D341Med (cell line): ENCODE measurements at places on chromosomes 2 and 18.

DNA sequence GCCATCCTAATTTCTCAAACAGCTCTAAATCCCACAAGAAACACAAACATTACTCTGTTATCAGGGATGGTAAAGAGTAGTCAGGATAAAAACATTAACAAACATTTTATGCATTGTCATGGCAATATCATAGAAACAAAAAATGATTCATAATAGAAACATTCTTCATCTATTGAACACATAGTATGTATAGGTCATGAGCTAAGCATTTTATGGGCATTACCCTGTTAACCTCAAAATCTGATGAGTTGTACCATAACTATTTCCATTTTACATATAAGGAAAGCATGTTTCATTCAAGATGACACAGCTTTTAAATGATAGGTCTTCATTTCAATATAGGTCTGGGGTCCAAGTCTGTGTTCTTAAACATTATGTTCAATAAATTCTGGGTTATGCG lies 344.9 kb downstream of the RND3 start:
- no peak for DNase-seq

DNA sequence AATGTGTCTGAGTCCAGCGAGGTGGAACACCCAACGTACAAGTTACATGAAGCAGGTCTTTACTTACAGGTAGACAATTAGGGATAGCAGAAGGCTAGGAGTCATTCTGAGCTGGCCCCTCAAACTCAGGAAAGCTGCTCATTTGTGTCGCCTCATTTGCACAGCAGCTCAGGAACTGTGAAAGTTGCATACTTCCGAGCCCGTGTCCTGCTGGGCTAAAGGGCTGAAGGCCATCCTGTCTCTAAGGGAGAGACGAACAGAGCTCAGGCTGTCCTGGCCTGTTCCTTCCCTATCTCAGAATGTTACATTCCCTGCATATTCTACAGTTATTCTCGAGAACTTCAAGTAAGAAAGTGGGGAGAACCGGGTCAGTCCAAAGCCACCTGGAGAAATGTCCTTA lies 99.0 kb downstream of the FAM124B start:
- no peak for DNase-seq

DNA sequence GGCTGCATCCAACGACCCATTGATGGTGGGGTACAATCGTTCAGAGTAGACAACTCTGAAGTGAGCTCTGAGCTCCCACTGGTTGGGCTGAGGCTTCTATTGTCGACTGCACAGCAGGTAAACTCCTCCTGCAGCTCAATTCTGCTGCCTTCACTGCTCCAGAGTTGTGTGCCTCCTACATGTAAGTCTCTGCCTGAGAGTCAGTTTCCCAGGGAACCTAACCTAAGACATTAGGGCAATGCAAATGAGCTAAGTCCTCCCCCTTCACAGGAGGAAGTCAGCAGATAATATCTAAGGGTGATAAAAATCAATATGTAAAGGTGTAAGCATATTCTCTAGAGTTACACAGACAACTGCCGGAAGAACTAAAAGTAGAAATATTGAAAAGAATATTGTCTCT lies 22.5 kb upstream of the ACYP2 start:
- DNase-seq, result no peak

DNA sequence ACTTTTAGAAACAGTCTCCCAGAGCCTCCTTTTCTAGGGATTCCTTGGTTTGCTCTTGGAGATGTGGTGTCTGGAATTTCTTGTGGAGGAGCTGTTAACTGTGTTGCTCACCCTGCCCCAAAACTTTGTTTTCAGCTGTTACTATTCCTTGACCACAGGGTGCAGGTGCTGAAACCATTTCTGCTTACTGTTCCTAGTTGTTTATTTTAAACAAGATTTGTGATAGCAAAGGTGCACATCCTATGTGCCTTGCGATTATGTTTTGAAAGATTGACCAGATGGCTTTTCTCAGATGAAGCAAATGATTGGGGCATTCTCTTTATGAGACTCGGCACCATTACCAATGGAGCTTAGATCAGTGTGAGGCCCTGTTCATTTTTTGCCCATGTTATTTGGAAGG lies 111.2 kb downstream of the RAB3GAP1 start:
- no peak for DNase-seq

- no peak for DNase-seq
These were observed 200.6 kb downstream of the ZFP36L2 start for GRCh38 chr2:43025709-43026295.

- peak; percentile 41 for DNase-seq
These were observed 1.7 kb upstream of the POLR2D start for GRCh38 chr2:127859712-127860085.

GRCh38 chr2:240818293-240819125 lies 1.5 kb downstream of the KIF1A start:
- peak; percentile 35 for DNase-seq

GRCh38 chr18:3117493-3118192 lies 102.1 kb downstream of the MYOM1 start:
- no peak for DNase-seq

GRCh38 chr2:142741764-142742269 lies 135.6 kb upstream of the KYNU start:
- DNase-seq, result no peak

DNA sequence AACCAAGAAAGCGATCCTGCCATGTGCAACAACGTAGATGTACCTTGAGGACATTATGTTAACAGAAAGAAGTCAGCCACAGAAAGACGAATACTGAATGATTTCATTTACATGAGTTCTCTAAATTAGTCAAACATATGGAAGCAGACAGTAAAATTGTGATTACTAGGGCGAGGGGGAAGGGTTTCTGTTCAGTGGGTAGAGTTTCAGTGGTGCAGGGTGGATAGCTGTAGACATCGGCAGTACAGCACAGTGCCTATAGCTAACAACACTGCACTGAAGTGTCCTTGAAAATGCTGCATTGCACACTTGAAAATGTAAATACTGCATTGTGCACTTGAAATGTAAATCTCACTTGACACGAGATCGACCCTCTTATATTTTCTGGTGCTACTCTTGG lies 275.3 kb downstream of the GALR1 start:
- no peak for DNase-seq

GRCh38 chr18:45304558-45304957 lies 310.7 kb upstream of the SLC14A2 start:
- no peak for DNase-seq

GRCh38 chr2:3312576-3313345 lies 64.9 kb downstream of the EIPR1 start:
- no peak for DNase-seq

GRCh38 chr2:70258532-70258875 lies 567 bp downstream of the PCYOX1 start:
- no peak for DNase-seq

GRCh38 chr18:43574974-43575373 lies 297.7 kb upstream of the SYT4 start:
- DNase-seq, result no peak

GRCh38 chr2:191705701-191706100 lies 27.8 kb downstream of the NABP1 start:
- no peak for DNase-seq

- no peak for DNase-seq
These were observed 46.7 kb upstream of the GPR17 start for GRCh38 chr2:127599211-127599610.

- DNase-seq, result no peak
These were observed 143.3 kb upstream of the ID2 start for GRCh38 chr2:8538531-8538930.

- no peak for DNase-seq
These were observed 42.2 kb downstream of the PAX8 start for GRCh38 chr2:113236367-113237159.

GRCh38 chr18:49898421-49898820 lies 85.1 kb upstream of the ACAA2 start:
- DNase-seq, result no peak

GRCh38 chr2:79793006-79793405 lies 280.2 kb downstream of the CTNNA2 start:
- no peak for DNase-seq

DNA sequence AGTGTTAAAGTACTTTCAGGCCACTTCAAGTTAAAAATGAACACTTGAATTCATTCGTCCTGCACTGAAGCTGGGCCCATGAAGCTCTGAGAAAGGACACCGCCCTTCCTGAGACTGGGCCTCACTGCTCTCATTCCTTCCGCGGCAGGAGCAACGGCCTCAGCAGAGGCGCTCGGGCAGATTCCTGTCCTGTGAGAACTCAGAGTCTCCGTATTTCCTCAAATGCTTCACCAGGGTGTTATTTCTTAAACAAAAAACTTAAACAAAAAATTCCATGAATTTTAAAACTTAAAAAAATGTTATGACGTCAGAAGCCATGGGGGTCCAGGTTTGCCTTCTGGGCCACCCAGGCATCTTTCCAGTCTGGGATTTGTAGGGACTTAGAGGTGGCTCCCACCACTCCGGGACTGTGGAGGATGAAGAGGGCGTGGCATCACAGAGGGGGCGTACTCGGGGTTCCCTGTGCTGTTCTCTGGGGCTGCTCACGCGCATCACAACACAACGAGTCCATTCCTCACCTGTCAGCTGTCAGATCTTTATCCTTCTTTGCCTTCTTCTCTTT lies 115.9 kb upstream of the ASB18 start:
- DNase-seq, result no peak

DNA sequence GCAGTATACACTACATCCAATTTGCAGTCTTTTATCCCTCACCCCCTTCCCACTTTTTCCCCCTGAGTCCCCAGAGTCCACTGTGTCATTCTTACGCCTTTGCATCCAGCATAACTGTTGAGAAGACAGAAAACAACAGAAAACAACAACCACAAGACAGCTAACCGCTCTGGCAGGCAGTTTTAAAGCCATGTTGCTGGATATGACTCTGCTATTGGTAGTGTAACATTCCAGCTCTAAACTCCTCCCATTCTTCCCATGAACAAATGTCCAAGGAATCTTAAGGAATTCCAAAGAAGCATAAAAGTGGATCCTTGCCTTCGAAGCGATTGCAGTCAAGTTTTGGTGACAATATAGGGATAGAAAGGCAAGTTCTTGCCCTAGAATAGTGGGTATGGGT lies 599.1 kb downstream of the NYAP2 start:
- no peak for DNase-seq

DNA sequence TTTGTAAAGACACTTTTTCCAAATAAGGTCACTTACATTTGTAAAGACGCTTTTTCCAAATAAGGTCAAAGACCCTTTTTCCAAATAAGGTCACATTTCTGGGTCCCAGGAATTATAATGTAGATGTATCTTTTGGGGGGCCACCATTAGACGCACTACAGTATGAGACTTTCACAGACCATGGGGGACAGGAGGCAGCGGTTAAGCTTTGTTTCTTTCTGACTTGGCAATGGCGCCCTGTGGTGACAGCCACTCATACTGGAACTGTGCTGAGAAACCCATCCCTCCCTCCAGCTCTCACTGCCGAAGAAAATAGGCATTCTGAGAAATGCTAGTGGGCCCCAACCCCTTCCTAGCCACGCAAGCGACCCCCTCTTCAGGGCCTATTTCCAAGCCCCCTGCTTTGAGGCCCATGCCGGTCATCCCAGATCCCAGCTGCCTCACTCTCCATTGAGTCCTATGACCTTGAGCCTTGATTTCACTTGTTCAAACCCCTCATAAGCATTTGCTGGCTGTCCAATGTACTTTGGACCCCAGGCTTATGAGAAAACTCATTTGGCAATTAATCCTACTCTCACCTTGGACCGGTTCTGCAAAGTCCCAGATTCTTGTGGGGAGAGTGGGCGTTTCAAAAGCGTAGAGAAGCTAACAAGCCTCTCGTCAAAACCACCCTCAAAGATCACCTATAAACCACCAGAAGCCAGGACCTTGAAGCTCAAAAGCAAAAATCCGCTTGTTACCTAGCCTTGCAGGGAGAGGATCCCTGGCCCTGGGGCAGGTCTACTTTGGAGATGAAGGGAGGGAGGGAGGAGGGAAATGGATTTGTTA lies 11.3 kb upstream of the SPATA3 start:
- DNase-seq, result no peak

DNA sequence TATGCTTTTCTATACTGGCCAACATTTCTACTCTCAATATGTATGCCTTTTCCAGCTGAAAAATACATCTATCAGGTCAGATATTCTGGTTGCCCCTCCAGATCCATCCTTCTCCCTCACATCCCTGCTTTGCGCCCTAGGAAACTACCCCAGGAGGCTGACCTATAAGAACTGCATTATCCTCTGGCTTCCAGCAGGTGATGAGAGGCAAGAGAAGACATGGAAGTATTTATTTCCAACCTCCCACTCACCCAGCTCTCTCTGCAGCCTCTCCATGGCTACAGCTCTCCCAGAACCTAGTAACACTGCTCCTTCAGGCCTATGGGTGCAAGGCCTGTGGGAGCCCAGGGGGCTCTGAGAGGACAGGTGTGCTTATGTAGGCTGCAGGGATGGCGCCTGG lies 42.9 kb downstream of the ARID5A start:
- no peak for DNase-seq

GRCh38 chr18:47968721-47969120 lies 38.3 kb upstream of the SMAD2 start:
- DNase-seq, result no peak

DNA sequence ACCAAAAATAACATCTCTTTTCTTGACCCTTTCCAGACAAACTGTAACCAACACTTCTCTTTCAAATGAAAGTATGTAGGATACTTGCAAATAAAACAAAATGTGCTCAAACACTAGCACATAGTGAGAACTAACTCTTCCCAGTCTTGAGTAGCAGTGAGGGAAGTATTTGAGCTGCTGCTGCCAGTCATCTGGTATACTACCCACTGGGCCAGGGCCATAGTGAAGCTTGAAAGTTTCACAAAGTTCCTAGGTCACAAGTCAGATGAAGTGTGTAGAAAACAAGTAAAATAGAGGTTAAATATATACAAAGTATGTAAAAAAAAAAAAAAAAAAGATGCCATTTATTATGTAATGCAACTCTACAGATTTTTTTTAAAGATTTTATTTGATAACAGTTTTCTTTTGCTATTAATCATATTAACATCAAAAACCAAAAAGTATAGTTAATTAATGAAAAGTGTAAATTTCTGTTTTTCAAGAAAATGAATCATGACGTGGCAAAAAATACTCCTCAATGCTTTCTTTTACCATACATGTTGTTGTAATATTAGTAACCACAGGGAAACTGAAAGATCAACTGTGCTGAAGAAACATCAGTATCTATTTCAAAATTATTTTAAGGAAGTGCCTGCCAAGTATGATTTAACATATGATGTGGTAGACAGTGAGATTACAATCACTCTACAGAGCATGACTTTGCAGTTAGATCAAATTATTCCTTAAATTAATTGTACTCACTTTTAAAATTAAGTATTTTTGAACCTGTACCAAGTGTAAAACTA lies 21.6 kb upstream of the TRIB2 start:
- no peak for DNase-seq

DNA sequence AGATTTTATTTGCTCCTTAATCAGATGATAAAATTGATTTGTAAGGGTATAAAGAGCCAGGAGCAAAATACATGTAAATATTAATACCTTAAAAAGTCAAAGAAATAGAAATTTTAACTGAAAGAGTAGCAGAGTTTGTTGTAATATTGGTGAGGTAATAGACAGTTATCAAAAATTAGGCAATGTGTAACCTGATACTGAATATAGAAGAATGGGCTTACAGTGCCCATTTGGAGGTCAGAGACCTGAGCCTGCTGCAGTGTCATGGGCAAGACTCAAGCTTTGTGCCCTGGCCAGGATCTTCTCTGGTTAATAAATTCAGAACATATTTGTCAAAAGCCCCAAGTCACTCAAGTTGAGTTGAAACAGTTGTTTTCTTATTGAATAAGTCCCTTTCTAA lies 29.7 kb upstream of the TMEM247 start:
- no peak for DNase-seq
